ENCODE measurements at places on chromosomes 7 and 10.

DNA sequence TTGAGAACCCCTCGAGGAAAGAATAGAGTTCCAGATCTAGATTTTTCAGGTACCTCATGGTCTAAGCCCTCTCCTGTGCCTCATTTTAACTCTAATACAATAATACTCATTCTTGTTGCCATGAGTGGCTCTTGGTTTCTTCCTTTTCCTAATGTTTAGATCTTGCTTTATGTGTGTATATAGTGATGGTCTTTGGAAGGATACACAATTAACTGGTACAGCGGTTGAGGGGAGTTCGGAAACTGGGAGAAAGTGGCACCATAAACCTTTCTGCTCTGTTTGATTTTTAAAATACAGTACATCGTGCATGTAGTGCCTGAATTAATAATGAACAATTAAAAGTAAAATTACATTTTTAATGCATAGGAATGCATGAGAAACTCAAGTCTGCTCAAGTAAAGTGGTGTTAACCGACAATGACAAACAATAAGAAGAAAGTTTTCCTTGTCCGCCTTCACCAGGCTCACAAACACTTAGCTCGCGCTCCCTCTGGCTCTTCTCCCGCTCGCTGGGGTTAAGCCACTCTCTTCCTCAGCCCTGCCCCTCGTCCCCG, 386 bp upstream of the EIF4EBP2 start:
- DNase-seq = no peak

DNA sequence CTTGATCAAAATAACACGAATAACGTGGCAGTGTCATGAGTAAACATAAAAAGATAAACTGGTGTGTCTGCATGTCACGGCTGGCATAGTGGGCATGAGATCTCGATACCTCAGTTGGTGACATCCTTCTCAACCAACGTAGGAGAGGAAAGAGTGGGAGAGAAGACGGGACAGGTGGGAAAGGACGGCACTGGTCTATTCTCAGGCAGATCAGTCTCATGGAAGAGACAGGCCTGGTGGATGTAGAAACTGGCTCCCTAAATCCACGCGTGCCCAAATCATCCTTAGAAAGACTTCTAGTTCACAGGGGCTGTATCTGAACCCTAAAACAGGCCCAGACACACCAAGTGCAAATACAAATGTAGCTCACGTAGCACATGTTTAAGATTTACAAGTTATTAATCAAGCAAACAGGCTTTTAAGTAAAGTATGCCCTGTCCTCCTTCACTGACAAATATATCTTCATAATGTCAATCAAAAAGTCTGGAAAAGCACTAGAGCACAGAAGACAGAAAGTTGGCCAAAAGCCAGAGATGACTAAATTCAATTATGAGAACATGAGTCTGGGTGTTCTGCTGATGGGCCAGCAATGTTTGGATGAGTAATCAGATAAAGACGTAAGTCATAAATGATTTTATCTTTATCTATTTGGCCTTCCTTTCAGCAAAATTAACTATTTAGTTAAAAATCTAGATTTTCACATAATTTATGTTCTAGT, 56.3 kb downstream of the SFMBT2 start:
- peak; percentile 70 for DNase-seq

DNA sequence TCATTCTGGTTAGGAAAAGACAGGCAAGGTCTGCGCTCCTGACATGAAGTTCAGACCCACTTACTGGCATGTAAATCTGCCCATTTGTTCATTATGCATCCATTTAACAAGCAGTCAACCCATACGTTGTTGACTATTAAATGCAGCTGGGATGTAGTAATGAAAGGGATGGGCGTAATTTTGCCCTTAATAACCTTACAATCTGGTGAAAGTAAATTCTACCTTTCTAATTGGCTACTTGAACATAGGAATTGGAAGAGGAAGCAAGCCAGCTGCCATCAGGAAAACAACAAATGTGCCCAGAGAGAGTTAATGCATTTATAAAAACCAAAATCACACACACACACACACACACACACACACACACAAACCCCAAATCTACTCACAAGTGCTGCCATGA, 170.2 kb upstream of the PITRM1 start:
- no peak for DNase-seq

DNA sequence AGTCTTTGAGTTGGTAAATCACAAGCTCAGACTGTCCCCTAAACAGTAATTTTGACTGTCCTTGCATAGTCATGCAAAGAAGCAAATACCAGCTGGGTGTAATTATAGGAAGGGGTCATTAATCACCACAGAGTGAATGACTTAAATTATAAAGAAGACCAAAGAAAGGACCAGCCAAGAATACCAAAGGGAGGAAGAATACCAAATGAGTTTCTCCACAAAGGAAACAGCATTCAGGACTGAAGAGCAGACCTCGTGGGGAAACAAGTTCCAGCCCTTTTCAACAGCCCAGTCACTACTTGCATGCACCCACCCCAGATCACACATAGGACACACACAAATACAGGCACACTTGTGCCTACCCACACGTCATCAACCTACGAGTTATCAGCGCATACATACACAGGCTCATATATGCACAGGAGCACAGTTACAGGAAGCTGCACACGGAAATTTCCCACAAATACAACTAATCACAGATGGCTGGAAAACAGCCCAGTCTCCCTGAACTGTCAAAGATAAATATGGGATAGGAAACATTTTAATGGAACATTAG, 77.6 kb downstream of the DENND2A start:
- DNase-seq = no peak

GRCh38 chr7:64849250-64849923, 53.7 kb upstream of the ZNF273 start:
- DNase-seq = peak; percentile 52

DNA sequence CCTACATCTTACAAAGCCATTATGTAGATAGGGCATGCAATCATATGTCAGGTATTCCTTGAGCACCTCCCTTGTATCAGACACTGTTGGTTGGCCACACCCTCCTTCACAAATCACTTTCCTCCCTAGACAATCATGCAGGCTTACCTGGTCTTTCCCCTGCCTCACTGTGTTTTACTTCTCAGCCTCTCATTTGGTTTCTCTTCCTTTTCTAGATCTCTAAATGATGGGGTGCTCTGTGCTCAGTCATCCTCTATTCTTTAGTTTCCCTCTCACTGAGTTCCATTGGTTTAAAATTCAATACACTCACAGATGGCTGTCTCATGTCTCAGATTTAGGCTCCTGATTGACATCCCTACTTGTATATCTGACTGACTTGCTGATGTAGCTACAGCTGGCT, 31.4 kb downstream of the ANK3 start:
- no peak for DNase-seq

GRCh38 chr7:47380325-47381133, 201.4 kb downstream of the TNS3 start:
- peak; percentile 25 for DNase-seq

DNA sequence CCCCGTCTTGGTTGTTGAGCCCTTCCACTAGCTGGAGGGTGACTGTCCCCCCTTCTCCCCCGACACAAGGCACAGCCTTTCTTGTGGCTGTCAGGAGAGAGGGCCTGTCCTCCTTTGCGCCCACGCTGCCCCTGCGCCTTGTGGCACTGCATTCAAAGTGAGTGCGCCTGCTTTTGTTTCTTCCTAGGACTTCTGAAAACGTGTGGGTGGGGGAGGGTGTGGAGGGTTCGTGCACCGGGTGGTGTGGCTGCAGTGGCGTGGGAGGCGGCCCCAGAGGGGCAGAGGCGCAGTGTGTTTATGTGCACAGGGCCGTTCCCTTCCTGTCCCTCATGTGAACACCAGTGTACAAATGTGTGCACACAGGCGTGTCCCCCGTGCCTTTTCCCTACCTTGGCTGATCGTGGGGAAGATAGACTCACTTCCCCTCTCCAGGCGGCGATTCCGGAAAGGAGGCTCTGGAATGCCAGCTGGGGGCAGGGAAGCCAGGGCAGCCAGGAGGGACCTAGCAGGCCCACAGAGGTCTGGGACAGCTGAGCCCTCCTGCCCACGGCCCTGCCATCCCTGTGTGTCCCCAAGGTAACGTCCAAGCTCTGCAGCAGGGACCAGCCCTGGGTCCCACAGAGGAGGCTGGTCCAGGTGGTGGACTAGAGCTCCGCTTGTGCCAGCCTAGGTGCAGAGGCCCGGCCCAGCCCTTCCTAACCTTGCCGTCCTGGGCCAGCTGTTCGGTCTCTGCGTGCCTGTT, 88.8 kb downstream of the LHPP start:
- no peak for DNase-seq

DNA sequence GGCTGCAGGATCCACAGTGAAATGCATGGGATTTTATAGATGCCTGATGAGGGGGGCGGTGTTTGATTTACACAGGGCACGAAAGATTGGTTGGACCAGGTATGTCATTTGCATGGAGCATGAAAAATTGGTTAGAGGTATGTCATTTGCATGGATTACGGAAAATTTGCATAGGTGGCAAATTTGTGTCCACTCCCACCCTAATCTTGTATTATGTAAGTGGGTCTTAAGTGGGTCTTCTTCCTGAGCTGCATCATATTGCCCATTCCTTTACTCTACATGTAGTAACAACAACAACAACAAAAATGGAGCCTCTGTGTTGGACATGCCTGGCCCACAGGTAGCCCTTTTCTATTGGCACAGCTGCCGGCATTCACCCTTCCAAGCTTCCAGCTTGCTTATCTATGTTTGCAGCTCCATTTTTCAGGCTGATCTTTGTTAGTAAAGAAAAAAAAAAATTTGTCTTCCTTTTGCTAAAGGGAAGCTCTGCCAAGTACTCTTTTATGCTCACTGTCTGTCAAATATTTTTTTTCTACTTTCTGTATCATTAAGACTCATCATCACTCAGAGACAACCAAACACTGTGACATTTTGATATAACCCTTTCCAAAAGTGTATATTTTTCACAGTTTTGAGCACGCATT, 10.3 kb upstream of the ZNF273 start:
- no peak for DNase-seq

GRCh38 chr10:114427124-114427852, 23.0 kb upstream of the AFAP1L2 start:
- DNase-seq = no peak

DNA sequence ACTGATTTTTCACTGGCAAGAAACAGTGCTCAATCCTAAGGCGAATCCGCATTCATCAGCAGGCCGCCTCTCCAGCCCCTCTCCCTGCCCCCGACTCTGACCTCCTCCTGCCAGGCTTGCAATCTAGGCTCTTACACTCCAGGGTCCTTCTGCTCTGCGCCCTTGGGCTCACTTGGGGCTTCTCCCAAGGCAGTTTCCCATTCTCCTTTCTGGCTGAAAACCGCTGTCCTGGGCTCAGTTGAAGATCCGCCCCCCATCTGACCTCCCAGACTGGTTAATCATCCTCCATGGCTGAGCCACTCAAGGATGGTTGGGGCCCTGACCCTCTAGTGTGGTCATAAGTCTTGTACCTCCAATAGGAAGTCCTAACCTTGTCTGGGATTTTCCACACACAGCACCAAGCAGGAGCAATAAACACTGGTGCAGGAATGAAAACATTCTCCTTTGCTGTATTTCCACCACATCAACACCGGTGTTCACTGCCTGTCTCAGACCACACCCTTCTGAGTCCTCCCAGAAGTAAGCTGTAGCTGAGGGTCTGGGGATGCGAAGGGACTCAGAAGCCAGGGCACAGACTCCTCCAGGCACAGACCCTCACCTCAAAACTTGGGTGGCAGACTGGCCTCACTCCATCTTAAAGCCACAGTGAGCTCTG, 42.4 kb downstream of the TNS3 start:
- DNase-seq = peak; percentile 81

DNA sequence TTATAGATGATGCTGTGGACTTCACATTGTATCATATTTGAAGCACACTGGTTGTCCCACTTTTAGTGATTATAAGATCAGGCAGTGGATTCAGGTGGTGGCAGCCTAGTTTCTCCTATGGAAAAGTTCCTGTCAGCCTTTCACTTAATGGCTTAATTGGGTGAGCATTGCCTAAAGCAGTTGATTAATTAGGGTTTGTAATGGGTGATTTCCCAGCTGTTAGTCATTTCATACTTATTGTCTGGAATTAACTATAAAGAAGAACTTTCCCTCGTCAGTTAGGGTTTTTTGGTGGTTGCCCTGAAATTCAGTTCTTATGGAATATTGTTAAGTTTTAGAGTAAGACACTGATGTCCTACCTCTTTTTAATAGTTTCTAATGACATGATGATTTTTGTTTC, 78.8 kb downstream of the SLC25A40 start:
- DNase-seq = no peak

DNA sequence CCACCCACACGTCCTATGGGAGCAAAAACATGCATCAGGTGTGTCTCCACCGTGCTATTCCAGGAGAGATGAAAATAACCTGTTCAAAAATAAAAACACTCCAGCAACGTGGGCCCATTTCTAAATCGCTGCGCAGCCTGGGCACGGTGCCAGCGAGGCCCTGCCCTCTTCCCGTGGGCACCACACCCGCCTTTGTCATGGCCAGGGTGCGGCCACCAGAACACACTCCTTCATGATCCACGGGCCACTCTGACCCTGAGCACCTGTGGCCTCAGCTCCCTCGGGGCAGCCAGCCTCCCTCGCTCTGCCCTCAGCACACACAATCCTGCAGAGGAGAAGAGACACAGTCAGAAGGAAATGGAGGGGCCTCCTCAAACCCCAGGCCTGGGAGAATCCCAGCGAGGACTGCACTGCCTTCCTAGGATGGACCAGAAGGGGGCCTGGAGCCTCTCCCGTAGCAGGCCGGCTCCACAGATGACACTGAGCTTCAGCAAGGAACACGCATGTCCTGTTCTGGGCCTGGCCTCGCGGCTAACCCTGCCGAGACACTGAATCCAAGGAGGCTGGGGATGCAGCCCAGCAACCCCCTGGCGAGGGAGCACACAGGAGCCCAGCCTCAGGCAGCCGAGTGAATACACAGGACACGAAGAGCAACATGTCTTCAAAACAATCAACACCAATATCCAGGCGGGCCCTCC, 169.0 kb downstream of the MAD1L1 start:
- peak; percentile 41 for DNase-seq

DNA sequence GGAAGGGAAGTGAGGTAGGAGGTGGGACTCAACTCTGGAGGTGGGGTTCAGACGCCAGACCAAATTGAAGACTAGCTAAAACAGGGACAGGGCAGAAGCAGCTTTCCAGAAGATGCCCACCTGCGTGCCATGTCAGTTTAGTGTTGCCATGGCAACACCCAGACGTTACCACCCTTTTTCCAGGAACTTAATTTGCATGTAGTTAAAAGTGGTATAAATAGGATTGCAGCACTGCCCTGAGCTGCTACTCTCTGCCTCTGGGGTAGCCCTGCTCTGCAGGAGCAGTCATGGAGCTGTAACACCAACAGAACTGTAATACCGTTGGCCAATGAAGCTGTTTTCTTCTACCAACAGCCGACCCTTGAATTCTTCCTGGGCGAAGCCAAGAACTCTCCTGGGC, 93.8 kb downstream of the PRKCQ start:
- DNase-seq = no peak

DNA sequence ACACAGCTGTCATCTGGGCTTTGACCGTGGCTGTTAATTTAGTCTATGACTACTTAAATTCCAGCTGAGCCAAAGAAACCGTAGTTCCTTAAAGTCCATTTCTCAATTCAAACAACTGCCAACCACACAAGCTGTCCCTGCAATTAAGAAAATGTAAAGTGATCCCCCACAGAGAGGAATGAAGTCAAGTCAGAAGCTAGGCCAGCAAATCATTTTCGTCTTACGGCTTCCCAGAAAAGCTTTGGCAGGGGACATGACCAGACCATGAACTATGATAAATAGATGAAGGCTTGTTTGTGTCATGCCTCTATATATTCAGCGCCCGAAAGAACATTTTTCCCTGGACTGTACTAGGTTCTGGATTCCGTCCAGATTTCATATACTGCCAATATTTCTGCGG, 54.6 kb downstream of the HACD1 start:
- DNase-seq = peak; percentile 83

- peak; percentile 16 for DNase-seq
Observed at GRCh38 chr7:129006636-129007414, 48.1 kb downstream of the TNPO3 start.

Data from iris pigment epithelial cell (primary cell).